ENCODE measurements at places on chromosomes 12 and 14.
A peak's percentile ranks its signal among the peaks of the same experiment; 100 is the strongest.

GRCh38 chr12:76025601-76026575 lies 5.7 kb downstream of the PHLDA1 start:
- DNase-seq, result no peak

- DNase-seq, result no peak
These were observed 192.3 kb downstream of the TRHDE start for GRCh38 chr12:72464471-72464870.

DNA sequence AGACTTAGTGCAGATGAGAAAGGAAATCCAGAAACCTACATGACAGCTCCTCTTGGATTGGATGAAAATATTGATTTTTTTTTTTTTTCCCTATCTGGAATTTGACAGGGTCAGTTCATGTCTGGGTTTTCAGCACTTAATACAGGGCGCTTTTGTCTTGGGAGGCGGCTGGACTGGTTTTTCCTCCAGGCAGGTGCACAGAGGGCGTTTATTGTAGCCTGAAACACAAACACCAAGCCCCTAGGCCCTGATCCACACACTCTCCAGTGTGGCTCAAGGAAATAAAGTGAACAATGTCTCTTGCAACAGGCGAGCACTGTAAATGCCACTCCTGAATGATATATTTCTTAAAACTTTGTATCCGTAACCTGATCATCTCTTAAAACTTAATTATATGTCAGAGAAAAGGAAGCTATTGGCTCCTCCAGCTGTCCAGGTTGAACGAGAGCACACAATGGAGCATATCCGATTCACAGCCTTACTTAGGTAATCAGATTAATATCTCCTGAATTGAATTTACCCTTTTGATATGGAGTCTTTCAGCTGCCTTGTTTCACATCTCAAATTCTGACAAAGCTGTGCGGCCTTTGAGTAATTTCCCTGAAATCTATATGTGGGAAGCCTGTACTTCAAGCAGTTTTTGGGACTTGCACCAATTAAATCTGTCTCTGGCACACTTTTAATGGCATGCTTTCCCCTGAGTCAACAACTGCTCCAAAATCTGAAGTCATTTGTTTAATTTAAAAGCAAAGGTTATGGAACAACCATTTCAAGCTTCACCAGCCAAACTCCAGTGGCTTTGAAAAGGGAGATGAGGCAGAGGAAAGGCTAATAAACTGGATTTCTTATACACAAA lies 485.7 kb downstream of the ZFP36L1 start:
- no peak for DNase-seq

DNA sequence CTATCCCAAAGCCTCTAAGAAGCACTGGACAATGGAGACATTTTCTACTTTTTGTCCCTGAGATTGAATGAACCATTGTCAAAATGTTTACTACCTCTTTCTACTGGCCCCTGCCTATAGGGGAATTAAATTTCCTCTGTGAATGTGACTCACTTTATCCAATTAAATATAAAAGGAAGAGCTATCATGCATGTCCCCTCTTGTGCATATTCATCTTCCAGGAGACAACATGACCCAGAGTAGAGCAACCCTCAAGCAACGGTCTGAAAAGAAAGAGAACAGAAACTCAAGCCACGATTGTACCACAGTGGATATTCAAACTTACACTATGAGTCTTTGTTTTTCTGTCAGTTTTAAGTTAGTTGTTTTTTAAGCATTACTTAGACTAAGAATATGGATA lies 938.4 kb upstream of the ATXN7L3B start:
- no peak for DNase-seq

GRCh38 chr12:109737126-109737525 lies 23.5 kb downstream of the FAM222A start:
- no peak for DNase-seq

- DNase-seq, result no peak
These were observed 43.2 kb downstream of the TRAFD1 start for GRCh38 chr12:112168561-112168971.

DNA sequence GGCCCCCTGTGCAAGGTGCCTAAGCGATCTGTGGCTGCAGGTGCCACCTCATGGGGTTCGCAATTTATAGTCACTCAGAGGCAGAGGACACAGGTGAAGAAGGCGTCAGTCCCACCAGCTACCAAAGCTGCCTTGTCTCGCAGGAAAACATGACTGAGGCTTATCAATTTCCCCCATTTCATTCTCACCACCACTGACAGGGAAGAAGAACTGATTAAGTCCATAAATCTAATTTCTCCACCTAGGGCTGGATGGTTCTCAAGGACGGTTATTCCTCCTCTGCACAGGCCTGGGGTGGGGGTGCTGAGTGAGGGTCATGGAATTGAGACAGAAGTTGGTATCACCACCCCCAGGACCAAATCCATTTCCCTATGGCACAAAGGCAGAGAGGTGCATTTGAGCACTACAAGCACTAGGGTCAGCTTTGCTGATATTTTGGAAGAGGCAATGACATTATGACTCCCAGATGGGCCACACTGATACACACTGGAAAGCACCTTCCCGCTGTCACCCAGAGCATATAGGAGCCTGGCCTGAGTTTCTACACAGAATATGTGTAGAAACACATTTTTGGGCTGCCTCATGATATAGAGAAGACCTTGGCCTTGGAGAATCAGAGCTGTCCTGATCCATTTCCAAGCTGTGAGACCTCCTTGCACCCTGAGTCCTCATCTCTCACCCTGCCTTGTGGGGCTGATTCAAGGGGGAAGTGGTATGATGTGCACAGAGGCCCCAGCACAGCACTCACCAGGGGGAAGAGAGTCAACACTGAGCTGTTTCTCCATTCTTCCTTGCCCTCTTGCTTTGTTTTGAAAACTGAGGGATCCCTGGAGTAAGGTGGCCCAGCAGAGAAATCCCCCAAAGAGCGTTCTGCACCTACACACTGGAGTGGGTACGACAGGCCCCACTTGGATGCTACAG lies 59.4 kb downstream of the PITPNM2 start:
- no peak for DNase-seq

DNA sequence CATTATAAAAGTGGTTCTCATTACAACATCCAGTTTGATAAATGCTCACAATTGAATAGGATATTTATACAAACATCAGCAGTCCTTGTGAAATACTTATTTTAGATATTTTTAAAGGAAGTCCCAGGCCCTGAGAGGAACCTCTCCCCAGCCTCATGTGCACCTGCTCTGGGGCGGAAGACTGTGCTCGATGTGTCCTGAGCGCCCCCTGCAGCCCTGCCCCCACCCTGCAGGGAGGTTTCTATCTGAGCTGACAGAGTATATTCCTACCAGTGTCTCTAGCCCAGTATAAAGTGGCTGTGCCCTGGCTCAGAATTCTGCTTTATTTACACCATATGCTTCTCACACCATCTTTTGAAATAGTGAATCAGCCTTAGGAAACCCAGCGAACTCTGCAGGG lies 1349.1 kb downstream of the TMEM121 start:
- no peak for DNase-seq

GRCh38 chr12:71449373-71450070 lies 9.9 kb downstream of the LGR5 start:
- no peak for DNase-seq

DNA sequence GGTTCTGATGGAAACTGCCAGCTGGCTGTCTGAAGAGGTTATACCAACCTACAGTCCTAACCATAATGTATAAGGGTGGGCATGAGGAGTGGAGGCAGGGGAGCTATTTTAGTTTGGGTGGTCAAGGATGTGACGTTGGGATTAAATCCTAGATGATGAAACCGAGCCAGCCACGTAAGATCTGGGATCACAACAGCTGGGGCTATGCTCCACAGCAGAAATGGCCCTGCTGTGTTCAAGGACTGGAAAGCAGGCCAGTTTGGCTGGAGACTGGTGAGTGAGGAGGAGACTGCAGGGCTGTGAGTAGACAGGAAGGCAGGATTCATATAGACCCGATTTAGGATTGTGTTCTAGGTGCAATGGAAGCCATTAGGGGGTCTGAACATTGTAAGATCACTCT lies 66.1 kb downstream of the SAMD4A start:
- DNase-seq, result no peak

- DNase-seq, result no peak
These were observed 369.1 kb upstream of the NOVA1 start for GRCh38 chr14:26966908-26967307.

DNA sequence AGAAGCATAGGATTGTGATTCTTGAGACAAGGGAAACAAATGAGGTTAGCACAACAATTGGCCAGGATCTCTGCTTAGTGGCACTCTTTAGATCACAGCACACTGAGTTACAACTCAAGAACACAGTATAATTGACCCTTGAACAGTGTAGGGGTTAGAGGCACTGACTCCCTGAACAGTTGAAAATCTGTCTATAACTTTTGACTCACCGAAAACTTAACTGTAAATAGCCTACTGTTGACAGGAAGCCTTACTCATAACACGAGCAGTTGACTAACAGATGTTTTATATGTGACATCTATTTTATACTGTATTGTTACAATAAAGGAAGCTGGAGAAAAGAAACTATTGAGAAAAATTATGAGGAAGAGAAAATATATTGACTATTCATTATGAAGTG lies 296.1 kb downstream of the RERGL start:
- DNase-seq, result no peak

DNA sequence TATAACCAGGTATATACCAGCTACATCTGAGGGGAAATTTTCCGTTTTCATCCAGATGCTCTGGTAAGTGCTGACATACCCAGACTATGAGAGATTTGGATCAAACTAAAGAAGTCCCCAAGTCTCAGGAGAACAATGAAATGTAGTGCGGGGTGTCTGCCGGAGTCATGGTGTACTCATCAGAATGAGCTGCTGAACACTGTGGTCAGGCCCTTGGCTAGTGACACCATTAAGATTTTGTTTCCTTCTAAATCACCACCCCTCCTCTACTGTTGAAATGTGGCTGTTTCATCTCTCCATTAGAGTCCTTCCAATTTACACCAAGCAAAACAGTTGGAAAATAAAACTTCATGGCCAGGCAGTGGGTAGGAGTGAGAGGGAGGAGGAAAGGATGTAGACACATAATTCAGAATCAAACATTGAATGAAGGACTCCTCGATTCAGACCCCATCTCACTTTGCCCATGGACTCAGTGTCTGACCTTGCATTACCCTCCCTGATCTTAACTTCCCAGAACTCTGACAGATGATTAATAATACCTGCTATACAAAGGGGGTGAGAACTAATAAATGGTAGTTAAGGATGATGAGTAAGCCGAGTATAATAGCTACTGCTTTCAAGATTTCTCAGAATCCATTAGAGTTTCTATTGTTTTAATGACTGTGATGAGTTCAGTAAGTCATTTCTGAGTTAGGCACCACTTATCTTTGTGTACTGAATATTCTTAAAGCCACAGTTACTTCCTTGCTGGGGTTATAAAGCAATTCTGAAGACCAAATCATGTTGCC lies 127.4 kb downstream of the CRADD start:
- DNase-seq, result no peak

GRCh38 chr14:36194663-36195062 lies 18.1 kb upstream of the PTCSC3 start:
- DNase-seq, result no peak

GRCh38 chr12:130981911-130982310 lies 28.2 kb downstream of the ADGRD1 start:
- no peak for DNase-seq

DNA sequence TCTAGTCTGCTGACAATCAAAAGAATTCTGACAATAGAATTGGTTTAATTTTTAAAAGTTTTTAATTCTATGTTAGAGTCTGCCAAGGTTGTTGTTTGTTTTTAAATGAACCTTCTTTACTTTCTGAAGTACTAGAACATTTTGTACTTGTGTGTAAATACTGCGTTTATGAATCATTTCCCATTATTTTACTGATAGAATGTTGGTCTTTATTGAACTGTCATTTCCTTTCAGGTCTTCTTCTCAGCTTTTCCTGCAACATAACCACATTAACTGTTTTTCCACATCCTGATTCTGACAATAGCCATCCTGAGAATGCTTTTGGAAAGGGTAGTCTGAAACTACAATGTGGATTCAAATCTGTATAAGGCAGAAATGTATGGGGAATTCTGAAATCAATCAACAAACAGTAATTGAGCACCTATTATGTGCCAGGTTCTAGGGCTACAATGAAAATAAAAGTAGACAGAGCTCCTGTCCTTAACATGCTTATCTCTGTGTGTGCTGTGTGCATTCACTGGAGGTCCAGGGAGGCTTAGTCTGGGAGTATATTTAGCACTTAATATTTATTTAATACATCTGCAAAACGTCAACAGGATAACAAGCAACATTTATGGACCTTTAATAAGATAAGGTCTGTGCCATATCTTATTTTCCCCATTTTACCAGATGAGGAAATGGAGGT lies 73.1 kb upstream of the SLC38A2 start:
- DNase-seq, result no peak

- peak; percentile 55 for DNase-seq
These were observed 4.5 kb upstream of the GDF11 start for GRCh38 chr12:55738123-55739024.

GRCh38 chr12:84497819-84498218 lies 414.8 kb downstream of the SLC6A15 start:
- DNase-seq, result no peak

- no peak for DNase-seq
These were observed 5.2 kb upstream of the C12orf56 start for GRCh38 chr12:64395739-64396138.

- DNase-seq, result no peak
These were observed 62.7 kb downstream of the CHST11 start for GRCh38 chr12:104519190-104520019.

DNA sequence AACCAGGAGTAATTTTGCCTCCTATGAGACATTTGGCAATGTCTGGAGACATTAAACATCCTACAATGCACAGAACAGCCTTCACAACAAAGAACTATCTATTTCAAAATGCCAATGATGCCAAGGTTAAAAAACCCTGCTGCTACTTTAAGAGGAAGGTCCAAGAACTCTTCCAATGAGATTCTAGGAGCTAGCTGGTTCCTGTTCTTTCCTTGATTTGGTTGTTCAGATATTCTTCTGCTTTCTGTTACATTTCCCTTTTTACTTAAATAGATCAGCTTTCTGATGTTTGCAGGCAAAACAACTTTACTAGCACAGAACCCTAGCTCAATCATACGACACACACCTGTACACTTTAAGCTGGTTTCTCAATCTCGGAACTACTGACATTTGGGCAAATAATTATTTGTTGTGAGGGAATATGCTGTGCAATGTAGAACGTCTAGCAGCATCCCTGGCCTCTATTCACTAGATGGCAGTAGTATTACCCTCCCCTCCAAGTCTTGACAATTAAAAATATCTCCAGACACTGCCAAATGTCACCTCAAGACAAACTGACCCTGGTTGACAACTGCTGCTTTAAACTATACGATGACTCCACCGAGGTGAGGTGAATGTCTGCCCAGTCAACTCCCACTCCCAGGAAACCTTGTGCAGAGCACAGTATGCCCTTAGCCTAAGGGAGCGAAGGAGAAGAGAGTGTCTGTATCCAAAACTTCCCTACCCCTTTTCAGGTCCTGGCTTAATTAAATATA lies 4.4 kb downstream of the BLTP3B start:
- no peak for DNase-seq

Measured in stimulated activated CD4-positive, alpha-beta T cell treated with anti-CD3 and anti-CD28 coated beads, Interleukin-15, amount 100 ng/mL, for 1 hour (primary cell).